ENCODE measurements at places on chromosomes 5 and 9.

DNA sequence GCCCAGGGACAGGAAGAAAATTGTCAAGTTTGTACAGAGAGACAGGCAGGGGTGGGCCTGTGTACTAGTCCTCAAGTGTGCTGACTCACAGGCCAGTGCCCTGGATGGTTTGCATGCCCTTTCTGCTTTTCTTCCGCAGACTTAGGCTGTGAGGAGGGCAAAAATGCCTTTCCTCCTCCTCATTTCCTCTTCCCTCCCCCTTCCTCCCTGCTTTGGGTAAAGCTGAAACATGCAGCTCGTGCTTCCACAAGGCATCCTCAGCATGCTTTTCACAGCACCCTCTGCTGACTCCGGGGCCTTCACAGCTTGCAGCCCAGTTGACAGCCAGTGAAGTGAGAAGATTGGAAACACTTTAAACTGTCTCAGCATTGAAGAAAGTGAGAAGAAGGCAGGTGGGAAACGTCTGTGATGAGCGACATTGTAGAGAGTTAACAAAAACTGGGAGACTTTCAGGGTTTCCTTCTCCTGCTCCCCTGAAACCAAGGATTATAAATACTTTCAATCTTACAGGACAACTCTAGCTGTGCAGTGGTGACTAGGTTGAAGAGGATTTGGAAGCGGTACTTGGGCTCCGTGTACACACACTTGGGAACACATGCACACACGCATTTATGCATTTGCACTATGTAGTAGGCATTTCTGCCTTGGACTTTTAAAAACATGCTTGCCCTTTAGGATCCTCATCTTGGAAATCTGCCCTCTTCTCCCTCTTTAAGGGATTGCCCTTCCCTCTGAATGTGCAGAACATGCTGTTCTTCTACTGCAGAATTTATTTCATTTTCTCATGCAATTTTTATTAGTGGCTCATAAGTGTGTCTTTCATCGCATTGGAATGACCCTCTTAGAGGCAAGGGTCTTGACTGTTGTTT, 138.8 kb downstream of the GRIA1 start:
- peak; percentile 50 for DNase-seq

DNA sequence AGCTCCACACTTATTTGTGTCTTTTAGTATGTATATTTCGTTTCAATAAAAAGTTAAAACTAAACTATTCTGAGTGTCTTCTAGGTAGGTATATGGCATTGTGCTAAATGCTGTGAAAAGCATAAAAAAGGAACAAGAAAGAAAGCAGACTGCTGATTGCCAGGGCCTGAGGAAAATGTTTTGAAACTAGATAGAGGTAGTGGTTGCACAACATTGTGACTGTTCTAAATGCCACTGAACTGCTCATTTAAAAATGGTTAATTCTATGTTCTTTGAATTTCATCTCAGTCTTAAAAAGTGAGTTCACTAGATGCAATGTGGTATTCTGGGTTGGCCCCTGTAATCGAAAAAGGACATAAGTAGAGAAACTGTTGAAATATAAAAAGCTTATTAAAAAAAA, 2.6 kb upstream of the ALAD start:
- no peak for DNase-seq

DNA sequence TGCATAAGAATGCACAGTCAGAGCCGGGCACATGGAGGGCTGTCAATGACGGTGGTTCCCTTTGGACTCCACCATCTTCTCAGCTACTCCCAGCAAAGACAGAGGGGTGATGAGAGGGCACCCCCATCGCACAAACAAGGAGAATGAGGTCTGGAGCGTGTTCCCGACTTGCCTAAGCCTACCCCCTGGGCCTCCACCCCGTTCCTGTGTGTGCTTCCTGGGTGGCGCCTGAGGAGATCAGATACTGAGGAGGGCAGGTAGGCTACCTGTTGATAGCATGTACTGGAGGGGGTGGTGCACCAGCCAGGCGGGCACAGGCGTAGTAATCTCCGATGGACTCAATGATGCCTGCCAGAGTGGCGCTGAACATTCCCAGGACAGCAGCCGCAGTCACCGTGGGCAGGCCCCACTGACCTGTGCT, 4.1 kb downstream of the SLC23A1 start:
- no peak for DNase-seq

GRCh38 chr9:95770653-95771131, 104.8 kb upstream of the ERCC6L2 start:
- peak; percentile 41 for DNase-seq

DNA sequence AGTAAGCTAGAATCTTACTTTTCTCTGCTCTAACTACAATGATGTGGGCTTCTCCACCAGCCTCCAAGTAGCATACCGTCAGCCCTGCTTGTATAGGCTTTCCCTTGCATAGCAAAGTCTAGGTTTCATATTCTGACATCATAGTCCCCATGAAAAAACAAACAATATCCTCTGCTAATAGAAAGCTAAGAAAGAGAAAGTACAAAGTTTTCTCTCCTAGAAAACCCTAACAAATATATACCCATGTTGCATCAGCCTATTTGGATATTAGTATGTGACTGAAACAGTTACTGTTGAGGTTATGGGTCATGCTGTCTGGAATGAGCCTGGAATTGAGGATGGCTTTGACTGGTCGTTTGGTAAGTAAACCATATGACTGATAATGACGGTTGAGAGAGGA, 1696.0 kb downstream of the MAT2B start:
- no peak for DNase-seq

GRCh38 chr5:59471463-59471862, 422.1 kb downstream of the PDE4D start:
- DNase-seq, result no peak

- peak; percentile 5 for DNase-seq
These were observed 144.7 kb downstream of the PCSK1 start for GRCh38 chr5:96288166-96288844.

DNA sequence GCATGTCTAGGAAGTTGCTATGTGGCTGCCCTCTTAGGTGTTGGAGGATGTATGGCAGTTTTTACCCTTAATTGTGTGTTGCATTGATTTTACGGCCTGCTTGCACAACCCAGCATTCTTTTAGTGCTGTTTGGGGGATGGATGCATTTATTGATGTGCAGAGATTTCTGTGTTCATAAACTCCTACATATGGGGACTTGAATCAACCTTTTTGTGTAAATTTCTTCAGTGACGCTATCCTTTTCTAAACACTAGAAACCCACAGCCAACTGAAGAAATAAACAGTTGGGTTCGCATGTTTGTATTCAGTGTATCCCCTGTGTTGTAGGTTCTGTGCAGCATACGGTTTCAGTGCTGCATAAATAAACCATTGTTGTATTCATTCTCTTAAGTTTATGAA, 263.7 kb downstream of the RASEF start:
- no peak for DNase-seq

DNA sequence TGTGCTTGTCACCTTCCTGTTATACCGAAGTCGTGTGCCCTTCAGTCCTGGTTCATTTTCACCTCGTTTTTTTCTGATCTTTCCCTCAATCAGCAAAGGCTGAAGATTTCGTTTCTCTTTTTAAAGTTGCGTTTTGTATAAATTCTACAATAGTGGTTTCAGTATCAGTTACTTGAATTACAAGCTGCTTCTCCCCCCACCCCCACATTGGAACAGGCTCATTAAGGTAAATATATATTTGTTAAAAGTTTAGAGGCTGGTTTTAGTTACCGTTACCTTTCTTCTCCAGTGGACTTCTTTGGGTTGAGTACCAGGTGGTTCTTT, 881 bp downstream of the SUB1 start:
- no peak for DNase-seq

DNA sequence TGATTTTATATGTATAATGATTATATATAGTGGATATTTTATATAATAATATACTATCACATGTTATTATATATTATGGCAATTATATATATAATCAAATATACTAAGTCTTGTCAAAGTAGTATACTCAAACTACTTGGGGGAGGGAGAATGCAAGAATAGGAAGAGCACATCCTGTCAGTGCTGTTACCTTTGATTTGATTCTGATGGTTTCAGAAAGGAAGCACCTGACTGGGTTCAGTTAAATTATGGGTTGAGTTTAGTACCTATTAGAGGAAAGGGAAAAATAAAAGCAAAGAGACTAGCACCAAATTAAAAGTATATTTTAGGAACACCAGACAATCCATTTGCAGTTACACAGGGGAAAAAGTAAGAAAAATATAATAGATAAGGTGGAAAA, 107.6 kb downstream of the GRIA1 start:
- no peak for DNase-seq

DNA sequence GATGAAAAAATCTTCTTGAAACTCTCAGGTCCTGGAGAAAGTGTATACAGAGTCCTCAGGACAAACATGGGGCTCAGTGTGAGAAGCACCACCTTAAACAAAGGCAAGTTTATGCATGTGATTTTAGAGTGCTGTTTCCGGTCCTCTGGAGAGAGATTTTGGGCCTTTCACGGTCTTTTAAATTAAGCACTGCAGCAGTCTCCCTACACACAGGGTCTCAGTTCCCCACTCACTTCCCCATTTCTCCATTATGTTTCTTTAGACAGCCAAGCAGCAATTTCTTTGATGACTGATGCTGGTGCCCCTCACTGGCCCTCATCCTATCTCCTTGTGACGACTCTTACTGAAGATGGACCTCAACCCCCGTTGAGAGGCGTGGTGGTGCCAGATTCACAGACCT, 220.2 kb upstream of the CLINT1 start:
- DNase-seq, result no peak

DNA sequence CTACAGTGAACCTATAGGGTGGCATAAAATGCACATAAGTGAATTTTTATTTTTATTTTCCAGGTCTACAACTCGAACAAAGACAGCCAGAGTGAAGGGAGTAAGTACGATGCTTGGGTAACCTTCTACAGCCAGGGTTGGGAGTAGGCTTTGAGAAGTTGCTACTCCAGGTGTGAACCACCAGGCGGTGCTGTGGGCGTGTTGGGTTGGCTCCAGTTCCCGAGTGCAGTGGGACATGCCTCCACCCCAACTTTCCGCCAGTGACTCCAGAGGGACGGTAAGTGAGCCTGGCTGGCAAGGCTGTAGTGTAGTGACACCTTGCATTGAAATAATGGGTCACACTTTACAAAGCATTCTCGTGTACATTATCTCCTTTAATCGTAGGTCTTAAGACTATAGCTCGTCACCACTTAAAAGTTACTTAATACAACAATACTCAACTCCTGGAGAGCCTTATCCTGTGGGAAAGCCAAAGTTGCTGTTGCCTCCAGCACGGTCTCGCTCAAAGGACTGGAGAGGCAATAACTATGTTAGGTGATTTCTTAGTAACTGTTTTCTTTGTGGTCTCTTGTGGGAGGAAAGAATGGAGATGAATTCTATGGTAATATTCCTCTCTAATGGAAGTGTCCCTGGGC, 244.0 kb downstream of the ARHGAP26 start:
- DNase-seq, result peak; percentile 67

DNA sequence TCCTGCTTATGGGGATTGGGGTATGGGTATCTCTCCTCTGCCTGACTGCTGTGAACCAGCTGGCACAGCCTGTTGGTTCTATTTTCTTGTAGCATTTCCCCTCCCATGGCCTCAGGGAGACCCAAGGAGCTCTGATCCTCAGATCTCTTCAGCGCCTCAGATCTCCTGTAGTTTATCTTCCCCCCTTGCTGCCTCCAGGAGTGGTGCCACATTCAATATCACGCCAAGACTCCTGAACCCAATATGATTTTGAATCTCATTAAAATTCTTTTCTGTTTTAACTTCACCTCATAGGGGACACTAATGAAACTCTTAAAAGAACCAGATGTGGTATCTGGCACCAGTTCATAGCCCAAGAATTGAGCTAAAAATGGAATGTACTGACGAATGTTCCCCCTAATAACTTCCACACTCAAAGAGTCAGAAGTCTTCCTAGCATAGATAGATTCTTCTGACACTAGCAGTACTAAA, 59.6 kb upstream of the LIFR start:
- DNase-seq, result no peak

DNA sequence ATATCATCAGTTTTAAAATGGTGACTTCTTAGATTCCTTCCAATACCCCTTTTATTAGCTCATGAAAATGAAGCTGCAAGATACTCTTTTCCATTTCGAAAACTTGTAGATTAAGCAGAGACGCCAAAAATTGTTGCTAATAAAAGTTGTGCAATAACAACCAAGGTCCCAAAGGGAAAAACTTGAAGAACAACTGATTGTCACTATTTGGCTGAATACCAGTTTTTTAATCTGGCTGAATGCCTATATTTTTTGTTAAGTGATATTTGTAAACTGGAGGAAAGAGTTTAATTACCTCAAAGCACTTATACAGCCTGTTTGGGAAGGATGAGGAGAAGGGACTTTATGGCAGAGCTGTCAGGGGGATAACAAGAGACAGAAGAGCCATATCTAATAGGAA, 14.6 kb downstream of the C5orf58 start:
- peak; percentile 56 for DNase-seq

- no peak for DNase-seq
These were observed 189.1 kb upstream of the ANKRD55 start for GRCh38 chr5:56422076-56422762.

- peak; percentile 16 for DNase-seq
These were observed 378.4 kb downstream of the SPATA31D1 start for GRCh38 chr9:82367016-82367415.

GRCh38 chr5:29382780-29383179, 1810.7 kb upstream of the CDH6 start:
- DNase-seq, result no peak

DNA sequence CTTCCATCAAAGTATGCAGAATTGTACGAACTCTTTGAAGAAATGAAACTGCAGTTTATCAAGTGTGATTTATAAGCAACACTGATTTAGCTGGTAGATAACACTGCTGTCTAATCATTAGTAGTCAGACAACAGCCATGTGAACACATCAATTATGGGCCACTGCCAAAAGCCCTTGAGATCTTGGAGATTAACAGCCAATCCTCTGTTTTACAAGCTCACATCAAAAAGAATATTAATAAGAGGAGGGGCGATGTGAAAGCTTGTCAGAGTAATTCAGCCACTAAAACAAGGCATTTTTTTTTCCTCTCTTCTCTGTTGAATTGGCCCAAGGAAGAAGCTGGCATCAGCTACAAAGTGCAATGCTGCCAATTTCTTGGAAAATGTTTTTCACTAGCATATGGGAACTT, 28.1 kb downstream of the ZNF608 start:
- DNase-seq, result peak; percentile 52

GRCh38 chr5:77630114-77630680, 8.3 kb downstream of the OTP start:
- DNase-seq, result peak; percentile 69

GRCh38 chr5:32419791-32420190, 24.7 kb downstream of the ZFR start:
- no peak for DNase-seq

- no peak for DNase-seq
These were observed 774 bp upstream of the ADAMTS16 start for GRCh38 chr5:5139336-5139776.

DNA sequence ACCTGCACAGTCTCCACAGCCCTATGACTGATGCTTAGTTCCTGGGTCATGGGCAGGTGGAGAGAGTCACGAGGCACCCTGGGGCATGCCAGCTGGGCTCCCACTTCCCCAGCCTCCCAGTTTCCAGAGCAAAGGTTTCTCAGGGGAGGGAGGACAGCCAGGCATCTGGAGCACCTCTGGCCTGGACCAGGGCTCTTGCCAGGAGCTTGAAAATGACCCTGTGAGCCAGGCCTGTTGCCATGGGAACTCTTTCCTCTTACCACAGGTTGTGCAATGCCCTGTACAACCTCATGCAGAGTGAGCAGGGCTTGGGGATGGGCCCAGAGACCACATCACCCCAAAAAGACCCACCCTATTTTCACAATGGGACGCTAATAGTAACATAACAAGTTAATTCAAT, 113.1 kb downstream of the PSD2 start:
- DNase-seq, result no peak

Measured in A673 (cell line).